ENCODE measurements at places on chromosomes 11 and 22.
A peak's percentile ranks its signal among the peaks of the same experiment; 100 is the strongest.

- DNase-seq: no peak
Observed at GRCh38 chr11:101715281-101715680, 131.5 kb upstream of the TRPC6 start.

- DNase-seq: no peak
Observed at GRCh38 chr11:1487851-1488574, 1.4 kb upstream of the MOB2 start.

DNA sequence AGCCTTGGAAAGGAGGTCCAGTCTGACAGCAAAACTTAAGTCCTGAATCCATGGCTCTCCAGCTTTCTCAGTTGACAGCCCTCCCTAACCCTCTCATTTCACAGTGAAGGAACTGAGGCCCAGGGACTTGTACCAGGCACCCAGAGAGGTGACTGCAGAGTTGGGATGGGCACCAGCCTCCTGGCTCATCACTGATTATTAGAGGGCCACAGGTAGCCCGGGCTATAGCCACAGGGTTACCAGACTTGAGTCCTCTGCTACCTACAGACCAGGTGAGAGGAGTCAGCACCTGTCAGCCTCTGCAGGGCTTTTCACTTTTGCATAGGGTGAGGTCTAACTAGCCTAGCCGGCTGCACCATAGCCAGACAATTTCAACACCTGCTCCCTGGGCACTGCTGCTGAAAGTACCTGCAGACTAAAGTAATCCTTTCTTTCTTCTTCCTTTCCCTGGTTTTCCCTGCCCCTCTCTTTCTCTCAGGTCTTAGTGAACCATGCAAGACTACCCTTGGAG is 37.6 kb downstream of the SYT13 start:
- DNase-seq: no peak

DNA sequence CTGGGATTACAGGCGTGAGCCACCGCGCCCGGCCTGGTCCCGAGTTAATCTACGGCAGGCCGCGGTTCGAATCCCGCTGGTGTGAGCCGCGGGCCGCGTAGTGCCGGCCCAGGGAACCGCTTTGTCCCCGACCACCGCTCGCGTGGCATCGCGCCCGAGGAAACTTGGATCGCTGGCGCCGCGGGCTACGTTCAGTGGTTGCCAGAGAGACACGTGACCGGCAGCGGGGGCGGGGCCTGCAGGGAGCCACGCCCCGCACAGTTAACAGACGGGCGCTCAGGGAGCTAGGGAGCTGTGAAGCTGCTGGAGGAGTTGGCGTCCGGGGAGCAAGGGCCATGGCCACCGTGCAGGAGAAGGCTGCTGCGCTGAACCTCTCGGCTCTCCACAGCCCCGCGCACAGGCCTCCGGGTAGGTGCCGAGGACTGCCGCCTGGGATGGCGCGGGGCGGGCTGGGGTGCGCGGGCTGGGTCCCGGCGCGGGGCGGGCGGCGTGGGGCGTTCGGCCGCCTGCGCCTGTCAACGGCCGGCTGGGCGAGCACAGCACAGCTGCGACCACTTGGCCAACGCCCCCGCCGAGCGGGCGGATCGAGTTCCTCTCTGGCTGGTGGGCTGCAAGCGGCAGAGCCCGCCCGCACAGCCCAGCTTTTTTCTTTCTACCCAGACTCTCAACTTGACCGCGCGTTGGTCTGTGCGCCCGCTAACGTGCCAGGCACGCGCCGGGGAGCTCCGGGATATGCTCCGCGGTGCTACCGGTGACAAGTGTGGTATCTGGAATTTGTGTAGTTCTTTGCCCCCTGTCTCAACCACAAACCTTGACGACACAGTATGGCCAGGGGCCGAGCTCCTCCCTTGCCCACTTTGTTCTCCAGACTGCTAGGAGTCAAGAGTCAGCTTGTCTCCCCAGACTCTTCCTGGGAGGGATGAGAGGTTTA is at the start of gene DEPDC7:
TSS of gene DEPDC7 (plus strand) at position 258 of the 931 bp plus-strand sequence. CDS start at position 336, 78 bp downstream.
- DNase-seq: peak; percentile 86

- DNase-seq: no peak
Observed at GRCh38 chr11:114283422-114283821, 12.8 kb upstream of the NNMT start.

- DNase-seq: no peak
Observed at GRCh38 chr11:1733009-1733715, 17.2 kb downstream of the IFITM10 start.
